ENCODE measurements at places on chromosomes 7 and 10. TPM values are rescaled to one million over a fixed set of nuclear protein-coding genes. Genes with fewer than 3 reads are reported as not detected.

The TRPV5 gene
- not detected for total RNA-seq

The MBLAC1 gene
- total RNA-seq: 2.7 TPM

The UTF1 gene
- 0.16 TPM for total RNA-seq

The AGAP5 gene
- 1.4 TPM for total RNA-seq

The CYP2C9 gene
- not detected for total RNA-seq

The CPA1 gene
- not detected for total RNA-seq

The PNLIP gene
- total RNA-seq: not detected

The MXI1 gene
- total RNA-seq: 7.0 TPM
